ENCODE measurements at places on chromosomes 16 and 17.

DNA sequence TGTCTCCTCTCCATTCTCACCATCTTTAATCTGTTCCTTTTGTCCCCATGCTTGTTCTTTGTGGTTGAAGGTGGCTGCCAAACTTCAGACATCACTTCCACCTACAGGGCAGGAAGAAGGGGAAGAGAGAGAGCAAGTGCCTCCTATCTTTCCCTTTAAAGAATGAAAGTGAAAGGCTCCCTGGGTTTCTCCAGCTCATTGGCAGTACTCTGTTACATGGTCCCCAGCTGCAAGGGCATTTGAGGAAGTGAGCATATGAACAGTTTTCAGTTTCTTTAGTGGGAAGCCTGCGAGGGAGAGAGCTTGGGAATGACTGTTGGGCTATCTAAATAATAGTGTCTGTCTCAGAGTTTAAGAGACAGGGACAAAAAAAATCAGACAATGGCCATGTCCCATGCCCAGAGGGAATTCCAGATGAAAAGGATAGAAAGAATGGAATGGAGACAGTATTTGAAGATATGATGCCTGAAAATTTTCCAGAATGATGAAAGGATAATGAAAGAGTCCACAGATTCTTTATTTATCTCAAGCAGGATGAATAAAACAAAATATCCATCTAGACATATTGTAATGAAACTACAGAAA is 159.9 kb downstream of the LGALS9B start:
- no peak for DNase-seq

DNA sequence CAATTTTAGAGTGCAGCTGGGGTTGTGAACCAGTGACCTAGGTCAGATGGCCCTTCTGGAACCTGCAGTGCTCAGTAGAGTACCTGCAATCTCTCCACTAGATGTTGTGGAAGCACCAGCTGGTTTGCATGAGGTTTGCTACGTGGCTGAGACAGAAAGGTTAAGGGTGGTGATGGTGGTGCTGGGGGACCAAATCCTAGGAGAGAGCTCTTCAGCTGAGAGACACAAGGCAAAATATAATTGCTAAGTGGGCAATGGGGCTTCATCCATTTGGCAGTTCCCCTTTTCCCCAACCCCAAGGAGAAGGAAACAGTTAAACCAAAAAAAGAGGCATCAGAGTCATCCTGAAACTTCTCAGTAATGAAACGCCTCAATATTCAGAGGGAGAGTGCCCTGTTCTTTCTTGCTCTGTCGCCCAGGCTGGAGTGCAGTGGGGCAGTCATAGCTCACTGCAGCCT is 13.9 kb downstream of the ITPRIPL2 start:
- DNase-seq, result no peak

DNA sequence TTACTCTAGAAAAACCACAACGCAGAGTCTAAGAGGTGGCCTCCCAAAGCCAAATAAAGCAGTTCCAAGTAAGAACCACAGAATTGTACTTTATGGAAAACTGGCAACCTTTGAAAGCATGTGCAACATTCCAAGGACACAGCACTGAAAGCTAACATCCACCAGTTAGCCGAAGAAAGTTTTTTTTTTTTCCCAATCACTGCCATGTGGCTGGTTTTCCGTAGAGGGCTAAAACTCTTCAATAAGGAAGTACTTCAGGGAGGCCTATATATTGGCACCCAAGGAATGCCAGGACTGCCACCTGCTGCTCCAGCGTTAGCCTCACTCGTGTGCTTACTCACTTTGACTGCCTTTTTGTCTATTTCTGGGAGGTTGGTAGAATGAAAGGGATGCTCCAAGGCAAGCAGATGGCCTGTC is 25.2 kb downstream of the CEP95 start:
- DNase-seq, result no peak

GRCh38 chr16:86018071-86018470 is 119.1 kb downstream of the IRF8 start:
- DNase-seq, result no peak

DNA sequence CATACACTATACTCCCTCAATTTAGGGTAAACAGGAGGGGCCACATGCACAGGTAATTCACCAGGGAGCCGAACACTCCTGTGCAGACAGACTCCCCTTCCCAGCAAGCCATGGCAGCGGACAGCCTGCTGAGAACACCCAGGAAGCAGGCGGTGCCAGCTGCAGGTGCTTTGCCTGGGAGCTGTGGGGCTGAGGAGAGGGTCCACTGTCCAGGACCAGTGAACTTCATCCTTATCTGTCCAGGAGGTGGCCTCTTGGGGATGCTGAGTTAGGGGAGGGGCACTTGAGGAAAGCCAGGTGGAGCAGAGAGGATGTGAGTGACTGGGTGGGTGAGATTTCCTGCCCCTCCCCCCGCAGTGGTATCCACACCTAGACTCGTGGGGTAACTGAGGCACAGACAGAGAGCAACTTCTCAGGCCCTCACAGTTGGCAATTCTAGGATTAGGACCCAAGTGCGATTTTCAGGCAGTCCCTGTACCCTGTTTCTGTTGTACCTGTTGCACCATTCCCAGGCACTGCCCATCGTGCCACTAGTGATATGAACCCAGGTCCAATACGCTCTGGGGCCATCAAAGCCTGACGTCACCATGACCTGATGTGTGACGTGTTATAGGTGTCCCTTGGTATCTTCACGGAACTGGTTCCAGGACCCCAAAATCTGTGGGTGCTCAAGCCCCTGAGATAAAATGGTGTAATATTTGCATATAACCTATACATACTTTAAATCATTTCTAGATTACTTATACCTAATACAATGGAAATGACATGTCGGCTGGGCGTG is 1.2 kb downstream of the GRN start:
- DNase-seq, result no peak

GRCh38 chr17:46950997-46951621 is 27.9 kb downstream of the RPRML start:
- no peak for DNase-seq

DNA sequence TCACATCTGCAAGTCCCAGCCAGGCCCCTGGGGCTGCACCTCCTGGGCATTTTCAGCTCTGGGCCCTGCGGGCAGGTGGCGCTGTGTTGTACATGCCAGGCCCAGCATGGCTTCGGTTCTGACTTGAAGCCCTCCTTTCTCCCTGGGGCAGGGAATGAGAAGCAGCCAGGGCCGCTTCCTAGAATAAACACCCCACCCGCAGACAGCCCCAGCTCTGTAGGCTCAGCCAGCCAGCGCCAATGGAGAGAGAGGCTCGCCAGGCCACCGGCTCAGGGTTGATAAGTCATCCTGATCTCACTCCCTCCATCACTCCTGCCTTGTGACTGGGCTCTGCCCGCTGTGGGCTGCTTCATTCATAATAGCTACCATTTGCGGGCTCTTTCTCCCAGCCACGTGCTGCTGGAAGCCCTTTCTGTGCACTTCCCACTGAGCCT is 6.0 kb upstream of the GLIS2 start:
- DNase-seq, result no peak

DNA sequence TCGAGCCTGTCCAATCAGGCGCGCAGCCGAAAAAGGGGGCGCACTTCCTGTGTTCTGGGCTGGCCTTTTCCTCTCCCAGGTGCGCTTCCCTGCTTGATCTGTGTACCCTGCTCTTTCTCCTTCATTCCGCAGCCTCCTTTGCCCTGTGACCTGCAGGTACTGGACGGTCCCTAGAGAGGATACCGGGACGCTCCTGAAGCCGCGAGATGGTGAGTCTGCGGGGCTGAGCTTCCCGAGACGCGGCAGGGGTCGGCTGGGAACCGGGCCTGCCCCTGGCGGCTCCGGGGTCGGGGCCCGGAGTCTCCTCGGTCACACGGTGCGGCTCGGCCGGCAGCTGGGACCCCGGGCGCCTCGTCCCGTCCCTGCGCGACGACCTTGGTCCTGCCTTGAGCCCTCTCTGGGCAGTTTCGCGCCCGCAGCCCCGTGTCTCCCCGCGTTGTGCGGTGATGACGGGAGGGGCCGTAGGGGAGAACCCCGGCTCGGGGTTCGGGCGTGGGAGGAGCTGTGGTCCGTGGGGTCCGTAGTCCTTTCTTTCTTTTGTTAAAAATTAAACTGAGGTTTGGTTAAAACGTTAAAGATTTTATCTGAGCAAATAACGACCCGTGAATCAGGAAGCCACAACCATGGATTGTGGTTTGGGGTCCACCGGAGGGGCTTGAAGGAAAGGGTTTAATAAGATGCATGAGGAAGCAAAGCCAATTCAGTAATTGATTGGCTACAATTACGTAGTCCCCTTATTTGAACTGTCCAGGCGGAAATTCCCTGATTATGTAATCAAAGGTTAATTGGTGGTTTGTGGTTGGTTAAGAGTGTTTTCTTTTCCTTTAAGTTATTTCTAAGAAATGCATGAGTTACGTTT is 172.8 kb upstream of the ZNF267 start:
- no peak for DNase-seq

DNA sequence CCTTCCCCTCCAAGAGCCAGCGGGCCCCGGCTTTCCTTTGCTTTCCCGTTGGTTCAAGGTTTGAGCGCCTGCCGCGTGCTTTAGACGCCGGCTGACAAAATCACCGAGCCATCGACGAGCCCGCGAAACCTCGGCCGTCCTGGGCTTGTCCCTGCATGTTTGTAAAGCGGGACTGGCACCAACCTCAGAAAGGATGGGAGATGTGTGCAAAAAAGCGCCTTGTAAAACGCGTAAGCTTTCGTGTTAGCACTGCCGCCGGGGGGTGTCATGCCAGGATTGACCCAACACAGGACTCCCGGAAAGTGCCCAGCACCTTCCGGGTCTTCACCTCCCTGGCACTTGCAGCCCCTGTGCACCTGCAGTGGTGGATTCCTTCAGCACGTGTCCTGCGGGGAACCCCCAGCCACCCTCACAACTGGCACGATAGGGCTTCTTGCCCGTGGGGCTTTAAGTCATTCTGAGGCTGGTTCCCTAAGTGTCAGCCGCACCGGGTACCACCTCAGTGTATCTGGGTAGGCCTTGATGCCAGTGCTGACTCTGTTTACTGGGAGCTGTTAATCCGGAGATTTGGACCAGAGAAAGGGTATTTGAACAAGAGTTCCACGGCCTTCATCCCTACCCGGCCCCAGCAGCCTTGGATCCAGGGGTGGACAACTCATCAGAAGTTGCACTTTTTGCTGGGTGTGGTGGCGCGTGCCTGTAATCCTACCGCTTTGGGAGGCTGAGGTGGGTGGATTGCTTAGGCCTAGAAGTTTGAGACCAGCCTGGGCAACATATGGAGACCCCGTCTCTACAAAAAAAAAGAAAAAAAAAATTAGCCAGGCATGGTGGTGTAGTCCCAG is 817 bp downstream of the NDUFAF8 start:
- DNase-seq, result no peak

DNA sequence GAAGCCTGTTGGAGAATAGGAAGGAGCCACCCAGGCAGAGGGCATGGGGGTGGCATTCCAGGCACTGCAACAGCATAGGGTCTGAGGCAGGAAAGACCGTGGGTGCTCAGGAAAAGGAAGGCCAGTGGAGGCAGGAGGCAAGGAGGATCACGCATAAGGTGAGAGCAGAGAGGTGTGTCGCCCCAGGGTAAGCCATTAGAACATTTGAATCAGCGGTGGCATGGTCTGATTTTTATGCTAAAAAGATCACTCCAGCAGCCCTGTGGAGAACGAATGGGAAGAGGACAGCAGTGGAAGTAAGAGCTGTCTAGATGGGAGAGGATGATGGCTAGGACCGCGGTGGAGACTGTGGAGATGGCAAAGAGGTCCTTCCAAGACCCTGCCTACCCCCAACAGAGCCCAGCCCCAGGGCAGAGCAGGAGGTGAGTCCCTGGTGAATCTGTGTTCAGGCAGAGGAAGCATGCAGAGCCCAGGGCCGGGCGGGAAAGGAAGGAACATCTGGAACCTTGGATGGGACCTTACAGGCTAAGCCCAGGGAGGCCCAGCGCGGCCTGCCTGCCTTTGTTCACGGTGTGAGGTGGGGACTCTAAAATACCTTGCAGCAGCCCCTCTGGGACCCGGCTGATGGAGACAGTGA is 7.8 kb downstream of the LPO start:
- no peak for DNase-seq

GRCh38 chr17:9439851-9440250 is 135.8 kb downstream of the STX8 start:
- no peak for DNase-seq

GRCh38 chr16:9258423-9259051 is 167.1 kb downstream of the HAPSTR1 start:
- DNase-seq, result no peak

- no peak for DNase-seq
Measured at GRCh38 chr16:30472328-30472942, at the start of gene ITGAL. Gene ITGAL, plus strand, starts transcription at chr16:30472742. Its CDS starts 96 bp downstream, at chr16:30472838.

DNA sequence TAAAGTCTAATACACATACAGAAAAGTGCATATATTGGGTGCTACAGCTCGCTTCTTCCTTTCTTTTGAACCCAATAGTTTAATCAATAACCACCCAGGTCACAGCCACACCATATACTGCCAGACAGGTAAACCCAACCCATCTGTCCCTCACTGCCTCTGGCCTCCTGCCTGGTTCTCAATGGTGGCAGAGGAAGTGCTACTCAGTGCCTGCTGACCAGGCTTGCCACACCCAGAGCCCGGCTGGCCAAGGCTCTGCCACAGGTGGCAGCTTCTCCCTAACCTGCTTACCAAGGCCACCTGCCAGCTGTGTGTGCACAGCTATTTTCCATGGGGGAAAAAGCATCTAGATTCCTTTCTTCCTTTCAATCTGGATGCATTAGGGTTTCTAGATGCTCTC is 584 bp downstream of the PMP22 start:
- no peak for DNase-seq

- no peak for DNase-seq
Measured at GRCh38 chr16:57150682-57151330, 35.0 kb downstream of the PSME3IP1 start.

DNA sequence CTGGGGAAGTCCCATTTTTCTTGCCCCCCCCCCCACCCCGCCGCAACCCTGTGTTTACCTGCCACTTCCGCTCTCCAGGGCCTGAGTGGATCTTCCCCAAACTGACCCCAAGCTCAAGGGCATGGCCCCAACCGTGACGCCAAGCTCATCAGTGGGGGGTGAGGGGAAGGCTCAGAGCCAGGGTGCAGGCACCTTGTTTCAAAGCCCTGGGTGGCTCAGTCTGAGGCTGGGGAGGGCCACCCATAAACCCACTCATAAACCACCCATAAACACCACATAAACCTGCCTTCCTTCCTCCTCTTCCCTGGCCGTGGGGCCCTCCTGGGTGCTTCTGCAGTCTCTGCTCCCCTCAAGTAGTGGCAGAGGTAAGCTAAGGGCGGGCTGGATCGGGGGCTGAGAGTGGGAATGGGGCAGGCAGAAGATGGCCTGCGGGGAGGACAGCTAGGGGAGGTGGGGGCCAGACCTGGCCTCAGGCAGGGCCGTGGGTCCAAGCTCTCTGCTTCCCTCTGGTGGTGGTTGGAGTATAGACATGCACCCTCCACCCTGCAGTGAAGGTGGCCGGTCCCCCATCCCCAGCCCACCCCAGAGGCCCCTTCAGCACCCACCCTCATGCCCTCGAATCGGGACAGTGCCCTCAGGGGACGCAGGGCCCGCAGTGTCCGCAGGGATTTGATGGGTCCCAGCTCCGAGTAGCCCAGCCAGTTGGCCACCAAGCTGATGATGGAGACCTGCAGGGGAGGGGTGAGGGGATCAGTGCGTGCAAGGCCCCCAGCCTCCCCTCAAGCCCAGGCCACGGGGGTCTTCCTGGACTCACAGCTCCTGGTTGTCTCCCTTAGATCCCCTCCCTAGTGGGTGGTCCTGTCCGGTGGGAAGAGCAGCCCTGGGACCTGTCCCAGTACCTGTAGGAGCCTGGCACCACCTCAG is 14.6 kb upstream of the CD79B start:
- DNase-seq, result no peak

Data from thoracic aorta (tissue), 2 donors.